Stimulated activated CD8-positive, alpha-beta memory T cell treated with anti-CD3 and anti-CD28 coated beads, Interleukin-4, amount 100 ng/mL, for 48 hours (primary cell): ENCODE measurements at places on chromosomes 2 and 18.

DNA sequence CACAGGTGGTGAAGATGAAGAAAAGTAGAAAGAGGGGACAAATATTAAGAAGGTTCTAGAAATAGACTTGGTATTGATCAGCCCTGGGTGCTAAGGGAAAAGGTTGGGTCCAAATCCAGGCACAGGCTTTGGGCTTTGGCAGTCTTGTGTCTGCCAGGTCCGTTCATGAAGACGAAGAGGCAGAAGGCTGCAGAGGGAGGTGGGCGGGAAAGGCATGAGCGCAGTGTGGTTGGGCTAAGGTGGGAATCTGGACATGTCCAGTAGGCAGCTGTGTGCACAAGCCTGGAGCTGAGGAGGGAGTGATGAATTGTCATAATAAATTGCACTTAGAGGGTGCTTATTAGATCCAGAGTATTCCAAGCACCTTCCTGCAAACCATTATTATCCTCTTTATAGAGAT lies 105.7 kb upstream of the TEX51 start:
- no peak for DNase-seq

GRCh38 chr2:120768112-120769048 lies 32.7 kb downstream of the GLI2 start:
- DNase-seq = no peak

- DNase-seq = peak; percentile 90
Measured at GRCh38 chr2:229921892-229922448, at the start of gene TRIP12. Gene TRIP12, minus strand, starts transcription at chr2:229922009. Its CDS starts 41,930 bp downstream, at chr2:229880079.

- DNase-seq = no peak
Measured at GRCh38 chr18:45825258-45826044, at the start of gene SIGLEC15. Gene SIGLEC15, plus strand, starts transcription at chr18:45825675. Its CDS starts 54 bp downstream, at chr18:45825729.
